Activated CD4-positive, alpha-beta T cell treated with anti-CD3 and anti-CD28 coated beads for 24 hours (primary cell): ENCODE measurements at places on chromosomes 2 and 18.
A peak's percentile ranks its signal among the peaks of the same experiment; 100 is the strongest.

GRCh38 chr2:235749121-235749770 is 255.4 kb downstream of the AGAP1 start:
- no peak for DNase-seq

DNA sequence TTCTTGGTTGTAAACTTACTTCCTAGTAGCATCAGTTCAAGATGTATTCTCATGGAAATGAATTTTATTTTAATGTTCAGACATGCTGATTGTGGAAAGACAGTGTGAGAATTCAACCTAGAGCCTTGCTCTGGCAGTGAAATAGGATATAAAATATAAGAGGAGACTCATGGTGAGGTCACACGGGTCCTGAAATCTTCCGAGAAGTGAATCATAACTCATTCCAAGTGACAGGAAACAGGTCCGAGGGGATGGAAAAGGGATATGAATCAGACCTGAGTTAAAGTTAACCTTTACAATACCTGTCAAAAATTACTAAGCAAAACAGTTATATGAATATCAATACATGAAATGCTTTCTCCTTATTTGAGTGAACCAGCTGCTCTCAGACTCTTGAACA is 185.2 kb upstream of the LRRTM1 start:
- DNase-seq = no peak

- no peak for DNase-seq
These were observed 47.0 kb upstream of the TTC39C start for GRCh38 chr18:23967321-23968089.

GRCh38 chr2:238100821-238101771 is 956 bp downstream of the ESPNL start:
- DNase-seq = no peak

DNA sequence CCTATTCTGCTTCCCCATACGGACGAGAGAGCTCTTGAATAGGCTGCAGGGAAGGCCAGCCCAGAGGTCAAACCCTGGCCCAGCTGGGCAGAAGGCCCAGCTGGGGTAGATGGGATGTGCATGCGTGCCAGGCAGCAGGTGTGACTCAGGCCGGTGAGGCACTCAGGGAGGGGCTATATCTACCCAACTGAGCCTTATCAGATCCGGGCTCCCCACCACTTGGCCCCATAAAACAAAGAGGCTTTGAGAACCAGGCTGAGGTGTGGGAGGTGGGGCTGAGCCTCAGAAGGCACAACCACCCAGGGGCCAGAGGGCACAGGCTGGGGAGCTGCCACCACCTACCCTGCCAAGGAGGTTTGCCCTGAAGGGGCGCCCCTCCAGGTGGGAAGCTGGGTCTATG is 8.0 kb upstream of the CFAP65 start:
- no peak for DNase-seq

DNA sequence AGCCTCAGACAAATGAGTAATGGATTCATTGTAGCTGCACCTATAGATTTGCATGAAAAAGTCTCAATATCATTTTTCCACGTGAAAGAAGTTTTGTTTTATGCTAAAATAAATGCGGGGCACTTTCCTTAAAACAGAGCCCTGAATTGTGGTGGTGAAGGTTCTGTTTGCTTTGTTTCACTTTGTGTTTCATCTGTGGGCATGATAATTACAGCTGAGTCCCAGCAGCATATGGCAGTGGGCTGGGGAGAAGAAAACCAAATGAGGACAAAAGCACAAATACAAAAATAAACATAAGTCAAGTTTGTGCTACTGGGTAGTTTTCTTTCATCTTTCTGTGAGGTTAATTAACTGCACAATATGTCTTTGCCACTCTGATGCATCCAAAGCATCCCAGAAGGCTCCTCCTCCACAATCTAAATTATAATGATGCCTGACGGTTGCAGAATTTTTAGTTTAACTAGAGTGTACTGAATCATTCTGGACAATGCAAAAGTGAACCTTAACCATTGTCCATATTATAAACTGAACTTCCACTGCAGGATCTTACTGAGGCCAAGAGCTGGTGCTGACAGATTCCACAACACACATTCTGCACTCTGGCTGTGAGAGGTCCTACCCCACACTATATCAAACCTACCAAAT is 97.6 kb downstream of the DSC3 start:
- DNase-seq = no peak

DNA sequence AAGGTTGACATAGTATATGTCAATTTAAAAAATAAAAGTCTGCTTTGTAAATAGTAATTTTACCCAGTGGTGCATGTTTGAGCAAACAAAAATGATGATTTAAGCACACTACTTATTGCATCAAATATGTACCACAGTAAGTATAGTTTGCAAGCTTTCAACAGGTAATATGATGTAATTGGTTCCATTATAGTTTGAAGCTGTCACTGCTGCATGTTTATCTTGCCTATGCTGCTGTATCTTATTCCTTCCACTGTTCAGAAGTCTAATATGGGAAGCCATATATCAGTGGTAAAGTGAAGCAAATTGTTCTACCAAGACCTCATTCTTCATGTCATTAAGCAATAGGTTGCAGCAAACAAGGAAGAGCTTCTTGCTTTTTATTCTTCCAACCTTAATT is 78.6 kb upstream of the CSRNP3 start:
- no peak for DNase-seq

DNA sequence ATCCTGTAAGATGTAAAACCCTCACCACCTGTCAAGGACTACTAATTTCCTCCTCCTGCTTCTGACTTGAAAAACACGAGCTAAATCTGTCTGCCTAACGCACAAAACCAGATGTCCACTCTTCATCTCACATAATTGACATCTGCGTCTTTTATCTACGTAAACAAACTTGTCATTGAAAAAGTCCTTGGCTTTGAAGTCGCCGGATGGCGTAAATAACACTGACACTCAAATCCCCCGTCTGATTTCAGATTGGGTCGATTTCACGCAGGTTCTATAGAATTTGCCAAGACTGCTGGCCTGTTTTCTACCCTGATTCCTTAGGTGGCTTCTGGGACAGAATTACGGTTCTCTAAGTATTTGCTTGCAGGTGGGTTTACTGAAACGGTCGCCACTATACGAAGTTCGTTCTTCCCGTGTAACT is 539 bp upstream of the MOB4 start:
- no peak for DNase-seq

- no peak for DNase-seq
These were observed 298.5 kb downstream of the PIEZO2 start for GRCh38 chr18:10850840-10851239.

DNA sequence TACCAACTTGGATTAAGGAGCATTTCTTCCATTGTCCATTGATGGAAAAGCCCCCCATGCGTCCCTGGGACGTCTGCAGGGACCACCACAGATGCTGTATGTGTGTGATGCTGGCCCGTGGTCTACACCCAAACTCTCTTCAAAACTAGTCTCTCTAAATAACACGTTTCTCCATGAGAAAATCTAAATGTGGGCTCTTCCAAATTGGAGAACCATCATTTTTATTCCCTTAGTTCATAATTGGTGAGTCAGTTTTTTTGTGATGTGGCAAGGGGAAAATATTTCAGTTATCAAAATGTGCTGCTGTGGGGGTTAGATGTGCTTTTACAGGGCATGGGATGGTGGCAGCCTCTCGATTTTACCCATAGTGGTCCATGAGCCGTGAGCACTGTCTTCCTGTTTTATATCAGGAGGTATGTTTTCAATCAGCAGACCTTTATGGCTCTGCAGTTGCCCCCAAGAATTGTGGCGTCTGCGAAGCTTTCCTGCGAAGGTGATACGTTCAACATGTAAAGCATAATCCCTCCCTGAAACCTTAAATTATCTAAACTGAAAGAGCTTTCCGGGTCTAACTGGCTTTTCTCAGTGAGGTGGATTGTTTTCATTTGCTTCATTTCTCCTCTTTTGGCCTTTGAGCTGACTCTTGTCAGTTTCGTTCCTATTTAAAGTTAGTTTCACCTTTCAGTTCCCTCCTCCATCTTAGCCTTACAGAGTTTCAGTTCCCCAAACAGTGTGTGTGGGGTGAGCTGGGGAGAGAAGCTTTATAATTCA is 78.4 kb downstream of the SETBP1 start:
- DNase-seq = peak; percentile 37

GRCh38 chr2:72378753-72379348 is 231.2 kb upstream of the CYP26B1 start:
- DNase-seq = no peak

GRCh38 chr2:97751752-97752151 is 38.4 kb downstream of the ZAP70 start:
- no peak for DNase-seq

DNA sequence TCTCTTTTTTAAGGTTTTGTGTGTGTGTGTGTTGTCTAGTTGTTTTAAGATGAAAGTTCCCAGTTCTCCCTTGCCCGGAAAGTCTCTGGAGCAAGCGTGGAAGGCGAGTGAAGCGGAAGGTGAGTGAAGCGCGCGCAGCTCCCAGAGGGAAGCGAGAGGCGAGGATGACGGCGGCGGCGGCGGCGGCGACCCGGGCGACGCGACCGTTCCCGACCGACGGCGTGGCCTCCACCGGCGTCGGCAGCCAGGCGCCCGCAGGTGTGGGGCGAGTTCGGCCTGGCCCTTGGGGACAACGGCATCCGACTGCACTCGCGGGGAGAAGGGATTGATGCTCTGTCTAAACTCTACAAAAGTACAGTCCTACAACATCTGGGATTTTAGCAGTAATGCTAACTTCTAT is 321.9 kb downstream of the CELF4 start:
- DNase-seq = no peak

- DNase-seq = no peak
These were observed 43.9 kb upstream of the PCBP1 start for GRCh38 chr2:70043252-70043875.

GRCh38 chr2:207984765-207985480 is 40.4 kb downstream of the PLEKHM3 start:
- DNase-seq = no peak

DNA sequence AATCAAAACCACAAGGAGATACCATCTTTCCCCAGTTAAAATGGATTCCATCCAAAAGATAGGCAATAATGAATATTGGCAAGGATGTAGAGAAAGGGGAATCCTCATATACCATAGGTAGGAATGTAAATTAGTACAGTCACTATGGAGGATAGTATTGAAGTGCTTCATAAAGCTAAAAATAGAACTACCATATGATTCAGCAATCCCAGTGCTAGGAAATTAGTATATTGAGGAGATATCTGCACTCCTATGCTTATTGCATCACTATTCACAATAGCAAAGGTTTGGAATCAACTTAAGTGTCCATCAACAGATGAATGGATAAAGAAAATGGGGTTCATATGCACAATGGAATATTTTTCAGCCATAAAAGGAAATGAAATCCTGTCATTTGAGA is 251.2 kb downstream of the ZNF804A start:
- no peak for DNase-seq

DNA sequence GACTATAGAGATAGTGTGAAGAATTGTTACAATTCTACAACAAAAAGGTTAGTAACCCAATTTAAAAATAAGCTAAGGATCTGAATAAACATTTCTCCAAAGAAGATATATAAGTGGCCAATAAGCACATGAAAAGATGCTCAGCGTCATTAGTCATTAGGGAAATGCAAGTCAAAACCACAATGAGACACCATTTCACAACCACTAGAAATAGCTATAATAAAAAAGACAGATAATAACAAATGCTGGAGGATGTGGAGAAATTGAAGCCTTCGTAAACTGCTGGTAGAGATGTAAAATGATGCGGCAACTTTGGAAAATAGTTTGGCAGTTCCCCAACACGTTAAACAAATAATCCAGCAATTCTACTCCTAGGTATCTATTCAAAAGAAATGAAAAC is 366.5 kb upstream of the POU3F3 start:
- DNase-seq = no peak

GRCh38 chr18:79516441-79516931 is 120.8 kb downstream of the NFATC1 start:
- DNase-seq = no peak

DNA sequence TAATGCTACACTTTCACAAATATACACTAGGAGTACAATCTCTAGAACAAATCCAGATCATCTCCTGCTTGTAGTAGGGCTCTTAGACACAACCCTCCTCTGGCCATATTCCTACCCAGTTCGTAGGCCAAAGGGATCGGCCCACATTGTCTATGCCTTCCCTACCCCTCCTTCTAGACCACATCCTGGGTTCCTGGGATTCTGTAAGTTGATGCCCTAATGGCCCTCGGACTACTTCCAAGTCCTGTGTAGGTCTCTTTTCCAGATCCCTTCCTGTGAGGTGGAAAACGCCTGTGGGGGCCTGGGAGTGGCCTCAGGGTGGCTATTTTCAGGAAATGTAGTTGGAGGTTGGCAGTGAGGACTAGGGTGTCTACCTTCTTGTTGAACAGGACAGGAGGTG is 289.7 kb downstream of the ZNF385B start:
- DNase-seq = no peak

DNA sequence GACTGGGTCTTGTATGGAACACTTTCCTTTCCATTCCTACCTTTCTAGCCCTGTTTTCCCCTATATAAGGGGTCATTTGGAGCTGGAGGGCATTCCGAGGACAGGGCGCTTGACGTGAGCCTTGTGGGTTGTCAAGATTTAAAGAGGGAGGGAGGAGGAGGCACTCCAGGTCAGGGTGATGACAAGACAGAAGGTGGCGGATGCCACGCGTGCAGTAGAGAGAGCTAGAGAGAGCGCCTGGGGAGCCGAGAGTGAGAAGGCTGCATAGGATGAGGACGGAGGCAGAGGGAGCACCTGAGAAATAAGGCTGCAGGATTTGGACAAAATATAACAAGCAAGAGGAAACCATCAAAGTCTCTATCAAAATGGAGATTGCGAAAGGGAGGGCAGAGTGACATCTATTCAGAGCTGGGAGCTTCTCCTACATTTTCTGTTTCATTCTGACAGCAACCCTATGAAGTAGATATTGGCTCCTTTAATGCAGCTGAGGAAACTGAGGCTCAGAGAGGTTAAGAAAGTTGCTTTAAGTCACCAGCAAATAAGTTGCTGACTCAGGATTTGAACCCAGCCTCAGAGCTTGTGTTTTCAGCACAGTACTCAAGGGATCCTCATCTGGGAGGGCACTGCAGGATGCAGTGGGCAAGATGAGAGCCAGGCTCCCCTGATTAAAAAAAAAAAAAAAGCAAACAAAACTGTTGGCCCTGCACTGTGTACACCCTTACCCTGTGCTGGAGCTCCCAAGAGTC is 124.2 kb downstream of the MRO start:
- DNase-seq = no peak

GRCh38 chr2:119283873-119284331 is 60.3 kb downstream of the STEAP3 start:
- no peak for DNase-seq

GRCh38 chr18:48875314-48875941 is 75.3 kb downstream of the SMAD7 start:
- DNase-seq = no peak

GRCh38 chr2:60719331-60719730 is 36.7 kb upstream of the PAPOLG start:
- no peak for DNase-seq

DNA sequence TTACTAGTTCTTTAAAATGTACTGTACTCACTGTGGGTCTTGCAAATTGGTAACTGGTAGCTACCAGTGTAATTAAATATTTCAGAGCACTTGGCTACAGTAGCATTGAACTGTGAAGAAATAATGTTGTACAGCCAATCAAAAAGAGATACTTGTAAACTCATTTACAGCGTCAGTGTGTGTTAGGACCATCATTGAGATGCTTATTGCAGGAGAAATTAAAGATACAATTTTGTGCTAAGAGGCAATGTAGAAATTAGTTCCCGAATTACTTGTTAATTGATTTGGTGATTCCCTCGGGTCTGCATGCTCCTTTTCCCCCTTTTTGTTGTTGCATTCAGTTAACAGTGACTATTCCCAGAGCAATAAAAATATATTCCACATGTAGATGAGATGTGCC is 330.5 kb downstream of the AGAP1 start:
- DNase-seq = no peak

- no peak for DNase-seq
These were observed 112.8 kb downstream of the UPP2 start for GRCh38 chr2:158214431-158214830.

GRCh38 chr2:48356701-48357325 is 173.1 kb upstream of the STON1 start:
- no peak for DNase-seq
